ENCODE measurements at places on chromosomes 1 and 21.

DNA sequence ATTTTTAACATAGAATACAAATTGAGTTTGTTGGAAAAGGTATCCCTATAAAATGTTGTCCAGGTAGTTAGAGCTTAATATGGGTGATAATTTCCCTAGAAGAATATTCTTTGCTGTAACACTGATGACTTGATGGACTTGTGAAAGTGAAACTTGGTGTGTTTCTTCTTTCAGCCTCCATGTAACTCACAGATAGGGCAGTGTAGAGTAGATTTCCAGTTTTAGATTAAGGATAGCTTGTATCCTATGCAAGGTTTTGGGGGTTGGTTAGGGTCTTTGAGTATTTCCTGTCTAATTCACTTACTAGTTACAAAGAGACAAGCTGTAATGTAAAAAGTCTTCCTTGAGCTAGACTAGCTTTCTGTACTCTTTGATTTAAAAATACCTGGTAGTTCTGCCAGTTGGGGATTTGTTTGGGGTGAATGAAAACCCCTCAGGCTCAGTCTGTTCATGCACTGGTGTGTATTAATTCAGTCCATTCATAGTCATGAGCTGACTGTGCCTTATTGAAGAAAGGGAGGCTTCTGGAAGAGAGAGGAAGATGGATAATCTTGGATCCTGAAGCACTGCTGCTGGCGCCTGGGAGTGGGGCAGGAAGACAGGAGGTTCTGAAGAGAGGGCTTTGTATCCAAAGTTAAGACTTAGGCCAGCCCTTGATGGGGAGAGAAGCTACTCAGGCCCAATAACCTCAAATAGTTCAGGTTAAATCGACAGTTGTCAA lies 83.6 kb downstream of the CAMTA1 start:
- no peak for DNase-seq

DNA sequence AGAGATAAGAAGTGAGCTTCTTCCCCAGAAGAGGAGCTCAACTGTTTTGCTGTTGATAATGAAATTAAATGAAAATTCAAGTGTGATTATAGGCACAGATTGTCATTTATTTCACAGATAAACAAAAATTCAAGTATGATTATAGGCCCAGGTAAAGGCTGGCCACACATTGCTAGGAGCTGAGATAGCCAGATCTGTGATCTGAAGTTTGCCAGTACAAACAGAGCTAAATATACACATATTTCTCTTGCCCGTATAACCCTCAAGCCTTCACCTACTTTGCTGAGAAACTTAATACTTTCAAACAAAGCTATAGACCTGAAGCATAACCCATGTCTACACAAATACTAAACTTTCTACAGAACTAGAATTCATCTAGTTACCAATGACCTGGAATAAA lies 31.3 kb upstream of the NRIP1 start:
- DNase-seq, result no peak

DNA sequence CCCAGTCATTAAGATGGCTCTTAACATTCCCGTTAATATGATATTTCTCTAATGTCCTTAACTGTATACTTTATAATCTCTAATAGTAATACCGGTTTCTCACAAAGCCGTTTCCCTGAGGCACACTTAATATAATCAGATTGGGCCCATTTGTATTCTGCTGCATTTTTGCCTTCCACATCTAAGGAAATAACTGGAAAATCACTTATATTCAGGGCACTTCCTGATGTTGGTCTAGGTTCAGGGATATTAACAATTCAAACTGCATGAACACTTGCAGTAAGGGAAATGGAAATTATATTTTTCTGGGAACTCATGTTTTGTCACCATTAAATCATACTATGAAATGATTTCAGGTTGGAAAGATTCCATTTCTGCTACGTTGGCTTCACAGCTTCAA lies 119.8 kb downstream of the TPR start:
- no peak for DNase-seq

- no peak for DNase-seq
Observed at GRCh38 chr1:65817891-65818290, 25.2 kb downstream of the PDE4B start.

- DNase-seq, result no peak
Observed at GRCh38 chr1:195898373-195898772, 709.9 kb downstream of the KCNT2 start.

GRCh38 chr1:110034040-110034450 lies 379 bp upstream of the STRIP1 start:
- DNase-seq, result no peak

DNA sequence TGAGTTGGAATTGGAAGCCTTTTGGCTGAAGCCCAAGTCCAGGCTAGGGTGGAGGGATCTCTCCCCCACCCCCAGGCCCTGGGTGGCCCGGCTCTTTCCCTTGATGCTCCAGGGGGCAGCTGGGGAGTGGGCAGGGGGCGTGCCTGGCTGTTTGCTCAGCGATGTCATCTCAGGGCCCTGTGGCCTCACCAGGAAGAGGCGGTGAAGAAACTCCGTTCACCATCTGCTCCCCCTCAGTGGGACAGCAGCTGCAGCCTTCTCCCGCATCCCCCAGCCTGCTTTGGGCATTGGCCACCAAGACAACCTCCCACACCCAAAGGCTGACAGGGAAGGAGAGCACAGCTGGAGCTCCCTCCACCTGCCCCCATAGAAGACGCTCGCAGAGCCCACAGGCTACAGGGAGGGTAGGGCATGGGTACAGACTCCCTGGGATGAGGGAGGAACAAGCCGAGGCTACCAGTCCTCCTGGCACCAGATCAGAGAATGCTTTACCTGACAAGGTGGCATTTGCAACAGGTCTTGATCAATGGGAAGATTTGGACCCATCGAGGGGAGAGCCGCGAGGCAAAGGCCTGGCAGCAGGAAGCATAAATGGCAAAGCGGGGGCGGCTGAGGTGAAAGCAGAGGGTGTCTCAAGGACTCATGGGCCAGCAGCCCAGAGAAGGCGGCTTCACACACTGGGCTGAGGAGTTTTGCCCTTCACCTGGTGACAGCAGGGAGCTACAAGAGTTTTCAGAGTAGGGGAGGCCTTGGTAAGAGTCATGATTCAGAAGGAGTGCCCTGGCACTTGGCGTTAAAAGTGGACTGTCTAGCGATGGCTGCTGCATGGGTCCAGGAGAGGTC lies 6.5 kb upstream of the GUCA2A start:
- DNase-seq, result no peak

- no peak for DNase-seq
Observed at GRCh38 chr1:230082211-230082610, 15.2 kb downstream of the GALNT2 start.

- no peak for DNase-seq
Observed at GRCh38 chr1:87814573-87814972, 485.9 kb downstream of the LMO4 start.

DNA sequence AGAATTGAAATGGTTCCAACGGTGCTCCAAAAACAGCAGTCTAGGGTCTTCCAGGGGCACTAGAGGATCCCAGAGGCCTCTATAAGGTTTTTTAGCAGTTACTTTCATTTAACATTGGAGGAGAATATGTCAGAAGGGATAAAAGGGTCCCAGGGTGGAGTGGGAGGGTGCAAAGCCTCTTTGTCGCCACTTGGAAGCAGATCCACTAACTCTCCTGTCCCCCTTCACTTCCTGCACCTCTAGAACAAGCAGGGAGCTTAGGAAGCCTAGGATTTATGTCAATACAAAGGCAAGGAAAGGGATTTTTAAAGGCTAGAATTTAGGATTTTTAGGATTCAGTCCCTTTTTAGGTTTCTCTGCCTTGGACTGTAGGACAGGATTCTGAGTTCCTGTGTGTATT lies 8.3 kb downstream of the PCP4L1 start:
- DNase-seq, result no peak

DNA sequence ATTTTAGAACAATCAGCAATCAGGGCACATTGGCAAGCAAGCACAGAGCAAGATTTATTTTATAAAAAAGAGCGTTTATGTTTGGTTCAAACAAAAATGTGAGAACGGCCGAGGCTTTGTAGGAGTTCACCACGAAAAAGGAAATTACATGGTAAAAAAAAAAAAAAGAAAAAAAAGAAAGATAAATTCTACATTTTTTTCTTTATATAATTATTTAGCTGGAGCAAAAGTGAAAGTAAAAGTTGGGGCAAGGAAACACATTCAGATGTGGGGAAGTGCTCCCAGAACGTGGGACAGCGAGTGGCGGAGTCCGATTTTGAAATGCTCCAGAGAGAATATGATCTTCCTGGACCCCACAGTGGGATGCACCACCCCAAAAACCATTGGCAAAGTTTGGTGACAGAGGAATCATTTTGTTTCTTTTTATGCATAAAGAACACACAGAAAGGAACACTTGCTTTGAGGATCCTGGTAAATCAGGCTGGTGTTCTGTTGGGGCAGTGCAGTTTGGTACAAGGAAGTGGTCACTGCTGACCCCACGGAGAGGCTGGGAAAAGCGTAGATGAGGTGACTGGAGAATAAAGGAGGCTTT lies 16.3 kb upstream of the ATP5PO start:
- DNase-seq, result no peak

DNA sequence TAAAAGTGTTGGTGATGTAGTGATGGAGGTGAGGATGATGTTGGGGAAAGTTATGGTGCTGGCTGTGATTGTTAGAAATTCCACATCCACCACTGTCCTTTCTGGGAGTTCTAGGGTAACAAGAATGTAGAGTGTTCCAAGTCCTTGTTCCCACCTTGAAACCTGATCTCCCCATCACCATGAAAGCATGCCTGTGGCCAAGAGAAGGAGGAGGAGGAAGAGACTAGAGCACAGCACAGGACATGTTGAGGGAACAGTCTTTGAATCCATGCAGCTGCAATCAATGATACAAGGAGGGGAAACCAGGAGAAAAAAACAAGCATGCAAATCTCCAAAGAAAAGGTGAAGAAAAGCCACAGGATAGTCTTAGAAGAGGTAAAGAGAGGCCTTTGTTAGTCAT lies 45.9 kb upstream of the ARTN start:
- DNase-seq, result no peak

DNA sequence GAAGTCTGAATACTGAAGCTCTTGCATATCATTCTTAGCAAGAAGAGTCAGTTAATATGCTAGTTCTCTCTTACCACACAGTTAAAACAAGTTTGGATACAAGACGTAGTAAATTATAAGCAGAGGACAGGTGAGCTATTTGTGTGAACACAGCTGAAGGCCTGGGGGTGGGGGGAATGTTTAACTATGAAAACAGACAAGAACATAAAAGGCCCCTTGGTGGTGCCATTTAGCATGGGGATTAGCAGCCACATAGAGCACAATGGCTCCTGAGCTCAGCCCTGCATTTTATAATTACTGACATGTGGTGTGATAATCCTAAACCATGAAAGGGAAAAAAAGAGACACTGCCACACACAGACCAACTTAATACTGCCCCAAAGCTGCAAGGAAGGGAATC lies 94.8 kb downstream of the TGFBR3 start:
- peak; percentile 57 for DNase-seq

DNA sequence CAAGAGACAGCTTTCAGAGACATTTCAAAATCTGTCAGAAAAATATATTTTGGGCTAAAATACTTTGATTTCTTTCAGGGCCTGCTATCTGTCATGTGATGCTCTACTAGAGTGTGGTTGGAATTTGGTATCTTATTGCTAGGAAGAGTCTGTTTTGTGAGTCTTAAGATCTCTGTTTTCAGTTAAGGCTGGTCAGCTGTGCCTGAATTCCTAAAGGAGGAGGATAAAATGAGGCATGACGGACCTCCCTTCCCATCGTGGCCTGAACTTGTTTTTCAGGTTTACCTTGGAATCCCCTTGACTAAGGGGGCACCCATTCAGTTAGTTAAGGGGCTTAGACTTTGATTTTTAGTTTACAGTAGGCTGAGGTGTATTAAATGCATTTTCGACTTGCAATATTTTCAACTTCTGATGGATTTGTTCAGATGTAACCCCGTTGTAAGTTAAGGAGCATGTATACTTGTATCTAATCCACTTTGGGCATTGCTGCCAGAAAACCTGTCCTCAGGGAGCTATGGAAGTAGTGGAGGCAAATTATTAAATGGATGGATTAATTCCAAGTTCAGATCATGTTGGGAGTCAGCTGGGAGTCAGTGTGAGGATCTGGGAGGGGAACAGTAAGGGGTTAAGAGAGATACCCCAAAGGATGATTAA lies 18.3 kb downstream of the CAPN2 start:
- DNase-seq, result no peak

DNA sequence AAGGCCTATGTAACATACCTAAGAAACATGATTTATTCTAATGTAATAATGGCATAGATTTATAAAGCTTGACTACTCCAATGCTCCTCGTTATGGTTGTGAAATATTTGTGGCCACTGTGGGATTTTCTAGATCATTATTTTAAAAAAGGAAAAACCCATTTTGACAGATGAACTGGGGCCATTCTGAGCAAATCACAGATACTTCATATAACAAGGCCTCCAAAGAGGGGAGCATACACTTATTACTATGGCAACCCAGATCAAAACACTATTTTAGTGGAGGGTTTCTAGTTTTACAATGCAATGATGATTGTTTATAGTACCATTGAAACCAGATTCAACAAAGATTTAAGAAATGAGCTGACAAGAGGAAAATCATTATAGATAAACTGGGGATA lies 346.6 kb downstream of the ZNF326 start:
- no peak for DNase-seq

DNA sequence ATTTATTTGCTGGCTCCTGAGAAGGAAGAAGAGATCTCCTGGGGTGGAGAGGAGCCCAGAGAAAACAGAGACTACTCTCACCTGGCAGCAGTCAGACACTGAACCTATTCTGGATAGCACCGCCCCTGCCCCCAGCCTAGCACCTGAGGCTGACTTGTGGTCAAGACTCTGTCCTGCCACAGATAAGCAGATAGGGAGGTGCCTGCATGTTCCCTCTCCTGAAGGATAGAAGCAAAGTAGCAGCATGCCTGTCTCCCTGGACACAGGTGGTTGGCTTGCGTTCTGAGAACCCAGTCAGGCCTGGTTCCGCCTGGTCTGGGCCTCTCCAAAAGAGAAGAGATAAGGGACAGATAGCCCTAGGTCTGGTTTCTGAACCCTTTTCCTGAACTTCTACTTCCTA lies 1.3 kb upstream of the EFNA3 start:
- no peak for DNase-seq

GRCh38 chr1:156136970-156137483 lies 16.4 kb upstream of the SEMA4A start:
- DNase-seq, result no peak

DNA sequence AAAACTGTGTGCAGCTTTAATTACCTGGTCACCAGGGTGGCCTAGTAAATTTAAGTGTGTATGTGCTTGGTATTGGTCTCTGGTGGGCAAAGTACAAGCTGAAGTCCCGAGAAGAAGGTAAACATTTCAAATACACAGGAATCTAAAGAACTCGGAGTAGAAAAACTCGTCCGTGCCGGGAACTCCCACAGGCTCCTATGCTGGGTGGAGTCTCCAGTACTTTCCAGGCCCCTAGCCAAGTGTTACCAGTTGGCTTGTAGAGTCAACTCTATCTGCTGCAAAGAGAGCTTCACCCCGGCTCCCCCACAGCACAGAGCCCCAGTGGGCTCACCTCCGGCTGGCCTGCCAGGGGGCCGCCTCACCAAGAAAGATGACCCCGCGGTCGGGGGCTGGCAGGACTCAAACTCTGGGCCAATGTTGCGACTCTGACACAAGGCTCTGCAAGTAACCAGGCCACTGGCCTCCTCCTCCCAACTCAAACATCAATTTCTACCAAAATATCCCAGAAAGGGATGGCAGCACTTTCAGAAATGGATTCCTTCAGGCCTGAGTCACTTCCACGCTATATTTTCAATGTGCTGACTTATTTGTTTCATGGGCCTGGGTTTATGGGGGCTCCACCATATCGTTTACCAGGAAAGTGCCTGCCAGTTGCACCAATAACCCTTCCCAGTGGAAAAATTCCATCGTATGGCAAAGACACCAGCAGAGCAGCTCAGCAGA lies 73.9 kb downstream of the SLC66A1 start:
- DNase-seq, result no peak

GRCh38 chr1:196148367-196148970 lies 459.8 kb downstream of the KCNT2 start:
- DNase-seq, result no peak

All from NCI-H2081 treated with DMSO at 0.1 percent for 48 hours (cell line).